Occipital lobe (tissue), 3 donors: ENCODE measurements at places on chromosomes 1 and 21. TPM values are rescaled to one million over a fixed set of nuclear protein-coding genes. Genes with fewer than 3 reads are reported as not detected.

TSPAN1 gene
- 0.31 TPM for total RNA-seq

PRAMEF10 gene
- not detected for total RNA-seq

SLC25A34 gene
- 1.2 TPM for total RNA-seq

CDC42BPA gene
- total RNA-seq, result 202 TPM

FCER1G gene
- total RNA-seq, result 1.6 TPM

CDC42SE1 gene
- total RNA-seq, result 33.4 TPM

LCE3D gene
- not detected for total RNA-seq

FBXO44 gene
- 30.3 TPM for total RNA-seq

FCRL1 gene
- total RNA-seq, result 0.16 TPM

TESK2 gene
- total RNA-seq, result 1.9 TPM

RIPPLY3 gene
- not detected for total RNA-seq

TRIM58 gene
- total RNA-seq, result 3.1 TPM

TCHHL1 gene
- not detected for total RNA-seq

NTMT2 gene
- total RNA-seq, result not detected

FAM3B gene
- not detected for total RNA-seq
